KBM-7 (cell line): ENCODE measurements at places on chromosomes 2 and 18.
A peak's percentile ranks its signal among the peaks of the same experiment; 100 is the strongest.

- DNase-seq: no peak
Measured at GRCh38 chr18:54957996-54958395, 1.3 kb downstream of the CCDC68 start.

DNA sequence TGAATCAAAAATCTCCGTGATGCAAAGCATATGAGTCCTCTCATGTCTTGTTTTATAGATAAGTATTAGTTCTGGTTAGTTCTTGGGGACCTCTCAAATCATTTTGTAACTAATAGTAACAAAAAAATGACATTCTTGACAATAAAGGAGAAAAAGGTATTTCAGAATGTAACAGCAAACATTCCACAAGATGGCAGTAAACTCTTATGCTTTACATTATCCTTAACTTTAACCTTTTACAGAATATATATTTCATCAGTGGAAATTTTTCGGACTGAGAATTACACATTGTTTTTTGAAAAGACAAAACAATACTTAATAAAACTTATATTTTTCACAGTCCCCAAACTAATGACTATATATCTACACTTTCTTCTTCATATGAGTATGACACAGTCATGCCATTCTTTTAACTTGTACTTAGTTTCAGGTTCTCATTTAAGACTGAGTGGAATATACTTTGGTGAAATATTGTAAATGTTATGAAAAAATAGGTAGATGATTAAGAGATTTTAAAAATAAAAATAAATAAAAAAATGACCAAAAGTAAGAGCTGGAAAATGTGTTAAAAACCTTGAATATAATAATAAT is 142.9 kb upstream of the NXPH2 start:
- peak; percentile 18 for DNase-seq

DNA sequence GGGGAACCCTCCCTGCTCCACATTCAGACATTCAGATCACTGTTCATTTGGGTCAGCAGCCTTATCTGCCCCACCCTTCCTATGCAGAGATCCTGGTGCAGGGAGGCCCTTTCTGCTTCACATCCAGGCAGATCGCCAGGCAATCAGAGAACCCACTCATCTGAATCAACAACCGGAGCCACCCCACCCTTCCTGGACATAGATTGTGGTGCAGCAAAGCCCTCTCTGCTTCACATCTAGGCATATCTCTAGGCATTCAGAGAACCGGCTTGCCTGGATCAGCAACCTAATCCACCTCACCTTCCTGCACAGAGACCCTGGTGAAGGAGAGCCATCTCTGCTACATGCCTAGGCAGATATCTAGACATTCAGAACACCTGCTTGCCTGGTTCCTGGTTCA is 184.5 kb upstream of the CNTNAP5 start:
- no peak for DNase-seq

DNA sequence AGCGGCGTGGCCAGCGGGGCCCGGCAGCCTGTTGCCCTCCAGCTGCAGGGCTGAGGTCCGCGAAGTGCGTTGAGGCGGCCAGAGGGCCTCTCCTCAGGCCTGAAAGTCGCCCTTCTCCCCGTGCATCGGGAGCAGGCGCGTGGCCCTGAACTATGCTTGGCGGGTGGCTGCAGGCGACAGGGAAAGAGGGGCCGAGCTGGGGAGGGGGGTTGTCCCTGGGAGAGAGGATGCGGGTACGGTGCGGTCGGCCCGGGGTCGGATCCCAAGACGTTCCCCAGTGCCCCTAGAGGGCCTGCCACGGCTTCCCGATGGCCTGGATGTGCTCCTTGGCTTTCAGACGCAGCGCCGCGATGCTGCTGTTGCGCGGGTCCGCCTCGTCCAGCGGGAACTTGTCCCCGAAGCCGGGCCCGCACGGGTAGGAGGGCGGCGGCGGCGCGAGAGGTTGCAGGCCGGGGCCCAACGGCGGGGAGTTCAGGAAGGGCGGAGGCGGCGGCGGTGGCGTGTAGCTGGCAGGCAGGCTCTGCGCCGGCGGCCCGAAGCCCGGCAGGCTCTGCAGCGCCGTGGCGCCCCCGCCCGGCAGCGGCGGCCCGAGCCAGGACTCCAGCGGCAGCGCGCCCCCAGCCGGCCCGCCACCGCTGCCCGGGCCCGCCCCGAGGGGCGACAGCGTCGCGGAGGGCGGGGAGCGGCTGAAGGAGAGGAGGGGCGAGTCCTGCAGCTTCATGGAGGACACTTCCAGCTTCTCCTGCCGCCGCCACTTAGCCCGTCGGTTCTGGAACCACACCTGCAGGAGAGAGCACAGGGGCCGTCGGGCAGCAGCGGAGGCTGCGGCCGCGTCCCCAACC is 4.3 kb downstream of the RAX start:
- DNase-seq: peak; percentile 56

DNA sequence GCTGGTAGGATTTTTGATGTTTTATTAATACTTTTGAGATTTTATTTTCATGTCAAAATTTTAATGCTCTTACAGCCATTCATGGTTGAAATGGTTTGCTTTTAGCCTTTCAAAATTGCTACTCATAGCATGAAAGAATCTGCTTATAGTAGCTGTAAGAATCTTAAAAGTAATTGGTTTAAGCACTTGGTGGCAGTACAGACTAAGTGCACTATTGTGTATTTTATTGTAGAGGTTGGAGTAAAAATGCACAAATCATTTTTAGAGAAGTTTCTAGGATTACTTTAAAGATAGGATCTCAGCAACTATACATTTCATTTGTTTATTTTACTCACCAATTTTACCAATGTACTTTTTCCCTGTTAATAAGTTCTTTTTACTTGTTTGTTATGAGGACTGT is 205.8 kb downstream of the SPAG16 start:
- DNase-seq: peak; percentile 5

GRCh38 chr2:120246546-120247300 is 5.9 kb upstream of the RALB start:
- no peak for DNase-seq

GRCh38 chr2:100655936-100656534 is 93.2 kb downstream of the PDCL3 start:
- no peak for DNase-seq

- DNase-seq: no peak
Measured at GRCh38 chr2:32697156-32697555, 69.3 kb downstream of the TTC27 start.

DNA sequence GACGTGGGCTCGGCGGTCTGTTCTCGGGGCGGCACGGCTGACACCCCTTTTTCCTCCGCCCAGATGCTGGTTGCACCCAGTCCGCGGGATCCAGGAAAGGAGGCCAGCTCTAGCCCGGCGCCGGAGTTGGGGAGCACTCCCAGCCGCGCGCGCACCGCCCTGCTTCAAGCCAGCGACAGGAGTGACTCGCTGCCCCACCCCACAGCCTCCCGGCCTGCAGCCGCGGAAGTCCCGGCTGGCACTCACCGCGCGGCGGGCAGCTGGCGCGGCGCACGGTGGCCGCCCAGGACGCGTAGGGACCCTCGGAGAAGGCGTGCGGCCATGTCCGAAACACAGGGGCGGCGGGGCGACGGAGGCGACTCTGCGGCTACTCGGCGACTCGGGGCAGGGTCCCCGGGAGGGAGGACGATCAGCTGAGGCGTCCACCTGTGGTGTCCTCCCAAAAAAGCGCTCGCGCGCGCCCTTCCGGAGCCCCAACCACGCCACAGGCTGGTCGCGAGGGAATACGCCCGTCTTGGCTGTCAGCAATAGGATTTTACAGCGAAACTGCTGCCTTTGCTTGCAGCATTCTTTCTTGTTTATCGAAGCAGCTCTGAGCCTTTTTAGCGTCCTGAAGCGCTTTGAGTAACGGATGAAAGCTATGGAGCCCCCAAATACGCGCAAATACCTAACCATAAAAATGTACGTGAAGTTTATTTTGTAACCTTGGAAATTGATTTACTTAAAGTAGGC is at the start of gene ACADL:
Gene ACADL, minus strand, starts transcription at position 507 of the 732 bp plus-strand sequence. Its CDS starts 184 bp downstream, at position 323.
- DNase-seq: no peak

- DNase-seq: no peak
Measured at GRCh38 chr2:134141598-134142340, 112.1 kb upstream of the MGAT5 start.

GRCh38 chr2:240998995-240999791 is 775 bp downstream of the SNED1 start:
- DNase-seq: no peak

GRCh38 chr2:188974164-188974563 is at the start of gene COL3A1:
Gene COL3A1 (plus strand): TSS chr2:188974373. CDS start chr2:188974490, 117 bp downstream.
- no peak for DNase-seq

DNA sequence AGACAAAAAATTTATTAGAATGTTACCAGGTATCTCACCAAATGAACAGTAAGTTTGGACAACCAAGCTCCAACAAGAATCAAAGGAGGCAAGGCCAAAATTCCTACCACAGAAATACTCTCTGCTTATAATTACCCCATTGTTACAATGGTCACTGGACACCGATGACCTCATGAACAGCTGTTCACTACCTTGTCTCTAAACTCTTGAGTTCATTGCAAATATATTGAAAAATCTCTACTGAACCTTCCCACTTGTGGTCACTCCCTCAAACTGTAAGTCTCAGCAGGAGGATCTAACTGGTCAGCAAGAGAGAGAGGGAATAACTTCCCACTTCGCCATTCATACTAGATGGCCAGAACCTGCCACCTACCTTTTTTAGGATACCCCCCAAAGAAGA is 50.0 kb downstream of the ERBB4 start:
- no peak for DNase-seq

DNA sequence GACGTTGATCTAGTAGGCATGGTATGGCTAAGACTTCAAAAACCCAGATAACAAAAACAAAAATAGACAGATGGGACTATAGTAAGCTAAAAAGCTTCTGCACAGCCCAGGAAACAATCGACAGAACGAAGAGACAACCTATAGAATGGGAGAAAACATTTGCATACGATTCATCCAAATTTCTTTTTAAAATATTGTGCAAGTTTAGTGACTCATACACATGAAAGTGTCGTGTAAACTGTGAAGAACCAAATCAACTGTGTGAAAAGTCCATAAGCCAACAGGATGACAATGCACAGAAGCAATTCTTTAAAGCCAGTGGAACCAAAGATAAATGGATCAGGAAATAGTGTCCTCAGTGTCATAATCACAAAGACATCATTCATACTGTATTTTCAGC is 671.1 kb downstream of the RNF144A start:
- DNase-seq: no peak

DNA sequence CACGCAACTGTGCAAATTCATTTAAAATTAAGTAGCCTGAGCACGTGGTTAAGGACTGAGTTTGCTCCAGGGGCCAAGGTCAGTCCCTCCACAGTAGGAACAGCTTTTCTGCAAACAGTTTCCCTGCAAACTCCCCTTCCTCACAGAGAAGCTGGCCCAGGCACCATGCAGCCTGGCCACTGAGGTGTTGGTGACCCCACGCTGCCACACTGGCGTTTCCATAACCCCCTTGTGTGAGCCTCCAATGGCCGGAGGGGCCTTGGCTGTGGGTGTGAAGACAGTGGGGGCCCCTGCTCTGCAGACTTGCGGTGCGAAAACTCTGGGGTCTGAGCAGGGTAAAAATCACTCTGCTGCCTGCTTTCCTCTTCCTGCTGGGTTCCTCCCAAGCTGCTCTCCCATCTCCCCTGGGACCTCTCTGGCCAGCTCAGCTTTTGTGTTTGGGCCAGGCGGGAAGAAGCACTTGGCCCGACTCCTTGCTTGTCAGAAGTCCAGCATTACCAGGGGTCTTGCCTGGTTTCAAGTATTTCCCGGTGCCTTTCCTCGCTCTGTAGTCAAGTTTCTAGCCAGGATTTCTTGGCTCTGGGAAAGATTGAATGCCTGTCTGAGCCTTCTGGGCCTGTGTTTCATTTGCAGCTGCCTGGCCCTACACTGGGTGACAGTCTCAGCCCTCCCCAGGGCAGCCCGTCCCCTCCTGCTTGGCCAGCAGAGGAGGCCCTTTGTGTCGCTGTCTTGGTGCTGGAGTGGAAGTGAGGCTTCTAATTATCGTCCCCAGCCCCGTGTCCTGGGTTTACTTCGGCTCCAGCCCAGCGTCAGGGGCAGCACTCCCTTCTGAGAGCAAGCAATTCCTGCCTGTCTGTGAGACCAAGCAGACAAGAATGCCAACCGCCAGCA is 131.4 kb upstream of the SLC1A4 start:
- DNase-seq: no peak

GRCh38 chr18:28816155-28816554 is 639.2 kb upstream of the CDH2 start:
- DNase-seq: no peak

- no peak for DNase-seq
Measured at GRCh38 chr2:100064592-100065428, 77.6 kb downstream of the AFF3 start.

DNA sequence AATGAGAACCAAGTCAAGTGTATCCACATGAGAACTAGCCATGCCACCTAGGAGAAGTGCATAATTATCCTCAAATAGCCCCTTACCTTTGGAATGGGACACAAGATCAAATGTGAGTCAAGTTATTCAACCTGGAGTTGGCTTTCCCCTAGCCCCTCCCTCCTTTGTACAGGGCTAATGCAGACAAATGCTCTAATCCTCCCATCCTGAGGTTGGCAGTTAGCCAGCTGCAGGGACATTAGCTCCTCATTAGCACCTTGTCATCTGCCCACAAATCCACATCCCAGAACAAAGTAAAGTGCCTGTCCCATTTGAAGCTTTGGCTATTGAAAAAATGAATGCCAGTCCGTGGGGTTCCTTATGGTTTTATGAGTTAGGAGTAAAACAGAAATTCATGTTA is 294.1 kb upstream of the FANCL start:
- DNase-seq: no peak

DNA sequence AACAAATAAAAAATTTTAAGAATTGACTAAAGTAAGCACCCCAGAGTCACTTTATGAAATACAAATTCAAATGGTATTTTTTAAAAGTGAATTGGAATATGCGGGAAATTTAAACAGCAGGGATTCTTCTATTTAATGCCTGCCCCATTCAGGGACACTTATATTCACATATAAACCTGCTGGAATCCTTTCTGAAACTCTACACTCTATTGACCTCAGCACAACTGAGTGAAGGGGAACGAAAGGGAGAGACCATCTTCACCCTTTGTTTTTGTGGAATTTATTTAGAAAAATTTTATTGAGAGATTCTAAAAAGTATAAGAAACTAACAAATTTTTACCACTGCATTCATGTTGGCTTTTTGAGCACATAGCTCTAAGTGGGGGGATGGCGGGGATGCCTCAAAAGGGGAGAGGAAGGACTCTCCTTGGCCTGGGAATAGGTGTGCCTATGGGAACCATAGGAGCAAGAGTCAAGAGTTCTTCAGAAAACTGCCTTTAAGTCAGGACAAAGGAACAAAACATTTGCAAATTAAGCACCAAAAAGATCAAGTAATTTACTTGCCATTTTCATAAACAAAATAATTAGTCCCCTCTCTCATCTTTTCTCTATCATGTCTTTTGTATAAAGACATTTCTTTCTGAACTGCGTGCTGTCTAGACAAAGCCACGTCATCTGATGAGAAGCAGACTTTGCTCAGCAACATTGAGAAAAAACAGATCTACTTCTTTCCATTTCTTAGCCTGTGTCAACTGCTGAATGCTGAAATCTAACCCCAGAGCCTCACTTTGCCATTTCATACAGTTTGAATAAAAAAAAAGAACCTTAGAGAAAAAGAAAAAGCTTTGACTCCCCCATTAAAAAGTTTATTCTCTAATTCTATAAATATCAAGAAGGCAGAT is 21.6 kb upstream of the FLACC1 start:
- DNase-seq: no peak

DNA sequence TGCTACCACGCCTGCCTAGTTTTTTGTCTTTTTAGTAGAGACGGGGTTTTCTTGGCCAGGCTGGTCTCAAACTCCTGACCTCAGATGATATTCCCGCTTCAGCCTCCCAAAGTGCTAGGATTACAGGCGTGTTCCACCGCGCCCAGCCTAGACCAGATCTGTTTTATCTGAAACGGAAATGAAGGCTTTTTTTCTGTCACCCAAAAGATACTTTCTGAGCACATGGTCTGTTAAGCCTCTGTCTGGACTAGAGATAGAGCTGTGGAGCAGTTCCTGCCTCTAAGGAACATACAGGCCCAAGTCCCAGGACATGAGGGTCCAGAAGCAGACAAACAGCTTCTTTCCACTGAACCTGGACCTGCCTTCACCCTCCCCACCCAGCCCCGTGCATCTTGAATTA is 43.6 kb upstream of the PTMA start:
- DNase-seq: no peak
